Astrocyte of the cerebellum (primary cell): ENCODE measurements at places on chromosomes 11 and 22.
A peak's percentile ranks its signal among the peaks of the same experiment; 100 is the strongest.

DNA sequence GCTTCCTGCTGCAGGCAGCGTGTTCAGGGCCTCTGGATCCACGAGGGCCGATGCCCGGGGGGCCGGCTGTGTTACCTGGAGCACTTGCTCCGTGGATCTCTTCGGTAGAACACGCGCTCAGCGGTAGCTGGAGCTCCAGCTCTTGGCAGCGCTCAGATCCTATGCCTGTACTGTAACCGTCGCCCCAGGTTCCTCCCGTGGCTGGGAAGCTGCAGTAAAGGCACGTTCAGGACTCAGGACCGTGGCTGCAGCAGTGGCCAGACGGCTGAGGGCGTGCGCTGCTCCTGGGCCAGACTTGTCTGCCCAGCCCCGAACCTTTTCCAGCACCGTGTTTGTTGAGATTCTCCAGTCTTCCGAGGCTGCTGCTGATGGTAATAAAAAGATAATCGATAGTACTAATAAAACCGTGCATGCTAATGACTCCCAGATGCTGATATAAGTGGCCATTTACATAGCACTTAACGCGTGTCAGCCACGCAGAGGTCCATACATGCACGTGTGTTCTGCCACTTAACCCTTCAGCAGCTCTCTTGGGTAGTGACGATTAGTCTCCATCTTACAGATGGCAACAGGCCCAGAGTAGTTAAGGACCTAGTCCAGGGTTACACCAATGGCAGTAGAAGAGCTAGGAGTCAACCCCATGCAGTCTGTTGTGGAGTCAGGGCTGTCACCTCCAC is 1.4 kb downstream of the MOV10L1 start:
- no peak for DNase-seq

GRCh38 chr11:1546536-1547466 is 25.3 kb downstream of the DUSP8 start:
- DNase-seq = no peak

DNA sequence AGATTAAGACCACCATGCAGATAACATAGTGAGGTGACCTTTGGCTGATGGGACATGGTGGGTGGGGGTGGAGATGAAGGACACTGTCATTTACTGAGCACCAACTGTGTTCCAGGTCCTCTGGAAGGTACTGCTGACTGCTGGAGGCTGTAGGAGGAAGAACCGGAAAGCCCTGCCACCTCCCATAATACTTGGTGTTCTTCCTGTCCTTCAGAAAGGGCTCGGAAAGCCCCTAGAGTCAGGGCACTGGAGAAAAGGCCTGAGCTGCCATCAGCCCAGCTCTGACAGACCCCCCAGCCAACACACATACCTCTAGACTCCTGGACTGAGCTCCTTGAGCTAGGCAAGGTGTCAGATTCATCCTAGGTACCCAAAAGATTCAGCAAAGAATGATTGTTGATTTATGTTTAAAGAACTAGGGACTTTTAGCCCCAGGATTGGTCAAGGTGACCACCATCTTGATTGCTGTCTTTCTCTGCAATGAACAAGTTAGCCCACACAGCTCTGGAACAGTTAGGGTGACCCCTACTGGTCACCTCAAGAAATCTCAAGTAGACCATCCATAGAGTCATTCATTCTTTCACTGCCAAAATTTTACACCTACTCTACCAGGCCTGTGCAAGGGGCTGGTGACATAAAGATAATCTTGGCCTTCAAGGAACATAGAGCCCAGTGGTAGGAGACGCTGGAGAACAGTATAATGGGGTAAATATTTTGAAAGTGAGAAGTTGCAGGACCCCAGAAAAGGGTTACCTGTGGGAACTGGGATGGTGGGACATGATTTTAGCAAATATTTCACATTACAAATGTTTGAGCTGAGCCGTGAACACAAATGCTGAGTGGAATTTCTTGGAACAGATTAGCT is 39.4 kb downstream of the IRAG1 start:
- no peak for DNase-seq

DNA sequence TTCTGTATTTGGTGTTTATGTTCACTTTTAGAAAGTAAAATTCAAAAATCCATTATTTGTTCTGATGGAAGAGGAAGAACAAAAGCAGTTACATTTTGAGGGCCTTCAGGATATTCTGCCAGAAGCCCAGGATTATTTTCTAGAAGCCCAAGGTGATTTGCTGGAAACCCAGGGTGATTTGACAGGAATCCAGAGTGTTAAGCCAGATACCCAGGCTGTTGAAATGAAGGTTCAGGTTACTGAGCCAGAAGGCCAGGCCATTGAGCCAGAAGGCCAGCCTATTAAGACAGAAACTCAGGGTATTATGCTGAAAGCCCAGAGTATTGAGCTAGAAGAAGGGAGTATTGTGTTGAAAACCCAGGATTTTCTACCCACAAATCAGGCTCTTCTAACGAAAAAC is 33.1 kb downstream of the CCDC15 start:
- no peak for DNase-seq

DNA sequence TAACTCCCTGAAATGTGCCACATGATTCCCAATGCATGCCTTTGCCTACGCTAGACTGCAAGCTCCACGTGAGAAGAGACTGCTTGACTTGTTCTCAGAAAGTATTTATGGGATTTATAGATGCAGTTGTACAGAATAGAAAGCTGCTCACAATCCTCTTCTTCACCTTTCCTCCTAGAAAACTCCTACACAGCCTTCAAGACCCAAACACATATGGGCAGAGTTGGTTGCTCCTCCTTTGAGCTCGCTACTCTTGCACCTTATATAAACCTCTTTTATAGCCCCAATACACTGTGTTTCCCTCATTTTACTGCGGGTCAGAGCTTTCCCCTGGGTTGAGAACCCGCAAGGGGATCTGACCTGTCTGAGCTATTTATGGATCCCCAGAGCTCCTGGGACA is 16.4 kb downstream of the C1QTNF6 start:
- no peak for DNase-seq

DNA sequence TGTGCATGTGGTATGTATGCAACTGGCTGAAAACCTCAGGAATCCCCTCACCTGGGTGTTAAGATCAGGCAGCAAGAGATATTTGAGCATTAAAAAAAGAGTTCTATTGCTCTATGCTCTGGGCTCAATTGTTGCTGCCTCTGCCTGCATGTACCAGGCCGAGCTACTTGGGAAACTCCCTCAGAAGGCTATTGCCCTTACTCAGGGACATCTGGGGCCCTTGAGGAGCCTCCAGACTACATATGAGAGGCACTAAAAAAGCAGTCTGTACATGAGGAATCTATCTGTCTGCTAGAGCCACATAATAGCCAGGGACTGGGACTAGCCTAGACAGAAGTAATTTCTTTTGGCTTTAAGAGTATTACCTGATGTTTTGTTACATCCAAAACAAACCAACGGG is 120.1 kb downstream of the SWAP70 start:
- DNase-seq = no peak

DNA sequence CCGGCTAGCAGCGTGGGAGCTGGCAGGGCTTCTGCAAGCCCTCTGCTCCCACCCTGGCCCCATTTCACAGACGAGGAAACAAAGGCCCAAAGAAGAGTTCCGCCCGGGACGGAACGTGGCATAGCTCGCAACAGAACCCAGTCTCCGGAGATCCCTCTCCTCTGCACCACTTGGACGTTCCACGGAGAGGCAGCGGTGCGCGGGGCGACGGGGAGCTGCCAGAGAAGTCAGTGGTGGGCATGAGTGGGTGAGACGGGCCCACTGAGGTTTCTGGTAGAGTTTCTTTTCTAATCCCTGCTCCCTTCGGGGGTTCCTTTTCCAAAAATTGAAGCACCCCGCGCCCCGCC is 554 bp upstream of the NECTIN1 start:
- DNase-seq = no peak

GRCh38 chr11:130047141-130047540 is 22.6 kb upstream of the APLP2 start:
- no peak for DNase-seq

DNA sequence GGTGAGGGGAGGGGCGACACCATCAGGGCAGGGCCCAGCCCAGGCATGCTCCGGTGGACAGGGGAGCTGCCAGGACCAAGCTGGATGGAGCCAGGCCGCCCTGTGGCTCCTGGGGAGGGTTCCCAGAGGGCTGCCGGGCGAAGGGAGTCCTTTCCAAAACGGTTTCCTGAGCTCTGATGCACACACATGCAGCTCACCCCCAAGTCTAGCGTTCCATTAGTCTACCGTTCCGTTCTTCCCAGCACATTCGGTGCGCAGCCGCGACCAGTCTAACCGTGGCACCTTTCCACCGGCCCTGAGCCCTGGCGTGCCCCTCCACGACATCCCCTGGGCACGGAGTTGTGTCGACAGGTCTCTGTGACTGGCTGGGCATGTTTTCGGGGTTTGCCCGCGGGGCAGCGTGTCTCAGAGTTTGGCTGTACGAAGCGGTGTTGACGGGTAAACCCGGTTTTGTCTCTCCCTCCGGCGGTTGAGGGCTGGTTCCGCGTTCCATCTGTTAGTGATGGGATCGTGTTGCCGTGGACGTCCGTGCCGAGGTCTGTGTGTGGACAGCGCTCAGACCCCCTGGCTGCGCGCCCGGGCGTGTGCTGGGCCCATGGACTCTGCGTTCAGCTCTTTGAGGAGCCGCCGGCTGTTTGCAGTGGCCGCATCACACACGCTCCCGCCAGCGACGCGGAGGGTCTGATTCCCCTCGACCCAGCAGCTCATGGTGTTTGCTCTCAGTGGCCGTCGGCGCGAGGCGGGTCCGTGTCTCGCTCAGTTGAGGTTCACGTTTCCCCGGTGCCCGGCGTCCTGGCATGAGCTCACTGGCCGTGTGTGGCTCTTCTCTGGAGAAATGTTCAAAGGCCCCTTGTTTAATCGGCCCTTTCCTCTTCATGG is 121.2 kb downstream of the IGLL1 start:
- DNase-seq = no peak

- no peak for DNase-seq
Observed at GRCh38 chr11:128496692-128497060, 90.7 kb downstream of the ETS1 start.

- no peak for DNase-seq
Observed at GRCh38 chr11:64502634-64503033, 88.4 kb upstream of the SLC22A12 start.

DNA sequence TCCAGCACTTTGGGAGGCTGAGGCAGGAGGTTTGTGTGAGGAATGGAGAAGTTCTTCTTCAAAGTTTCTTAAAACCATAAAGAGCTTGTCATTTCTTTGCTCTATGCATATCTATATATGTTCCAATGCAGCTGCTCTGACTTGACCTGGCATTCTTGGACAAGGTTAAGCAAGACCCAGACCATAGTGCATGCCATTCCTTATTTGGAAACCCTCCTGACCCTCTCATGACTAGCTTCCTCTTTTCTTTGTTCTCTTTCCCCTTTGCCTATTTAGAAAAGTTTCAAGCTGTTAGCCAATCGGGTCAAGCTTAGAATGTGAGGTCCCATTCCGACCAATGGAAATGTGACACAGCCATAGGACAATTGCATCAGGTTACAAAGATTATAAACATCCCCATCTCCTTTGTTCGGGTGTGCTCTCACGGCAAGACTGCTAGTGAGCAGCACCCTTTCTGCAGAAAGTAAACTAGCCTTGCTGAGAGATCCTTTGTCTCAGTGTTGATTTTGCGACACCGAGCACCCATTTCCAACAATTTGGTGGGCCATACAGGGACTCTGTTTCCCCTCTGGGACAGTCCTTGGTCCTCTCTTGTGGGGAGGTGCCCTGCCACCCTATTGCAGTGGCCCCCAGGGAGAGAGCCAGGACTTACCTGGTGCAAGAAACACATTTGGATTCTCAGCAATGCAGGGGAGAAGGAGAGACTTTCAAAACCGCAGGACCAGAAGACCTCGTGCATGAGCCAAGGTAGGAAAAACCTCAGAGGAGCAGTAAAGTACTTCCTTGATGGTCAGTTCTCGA is 39.9 kb upstream of the ANO1 start:
- no peak for DNase-seq

GRCh38 chr22:28514321-28514821 is 165.3 kb downstream of the TTC28 start:
- no peak for DNase-seq

- DNase-seq = no peak
Observed at GRCh38 chr11:131980888-131981668, 610.7 kb downstream of the NTM start.

GRCh38 chr22:39974065-39974464 is 13.9 kb downstream of the TMA7B start:
- DNase-seq = no peak

GRCh38 chr22:22673628-22674027 is 29.2 kb downstream of the GGTLC2 start:
- DNase-seq = no peak

- peak; percentile 94 for DNase-seq
Observed at GRCh38 chr11:34438529-34439507, at the start of gene CAT. TSS of gene CAT (plus strand) at chr11:34438934. CDS start at chr11:34439014, 80 bp downstream.

DNA sequence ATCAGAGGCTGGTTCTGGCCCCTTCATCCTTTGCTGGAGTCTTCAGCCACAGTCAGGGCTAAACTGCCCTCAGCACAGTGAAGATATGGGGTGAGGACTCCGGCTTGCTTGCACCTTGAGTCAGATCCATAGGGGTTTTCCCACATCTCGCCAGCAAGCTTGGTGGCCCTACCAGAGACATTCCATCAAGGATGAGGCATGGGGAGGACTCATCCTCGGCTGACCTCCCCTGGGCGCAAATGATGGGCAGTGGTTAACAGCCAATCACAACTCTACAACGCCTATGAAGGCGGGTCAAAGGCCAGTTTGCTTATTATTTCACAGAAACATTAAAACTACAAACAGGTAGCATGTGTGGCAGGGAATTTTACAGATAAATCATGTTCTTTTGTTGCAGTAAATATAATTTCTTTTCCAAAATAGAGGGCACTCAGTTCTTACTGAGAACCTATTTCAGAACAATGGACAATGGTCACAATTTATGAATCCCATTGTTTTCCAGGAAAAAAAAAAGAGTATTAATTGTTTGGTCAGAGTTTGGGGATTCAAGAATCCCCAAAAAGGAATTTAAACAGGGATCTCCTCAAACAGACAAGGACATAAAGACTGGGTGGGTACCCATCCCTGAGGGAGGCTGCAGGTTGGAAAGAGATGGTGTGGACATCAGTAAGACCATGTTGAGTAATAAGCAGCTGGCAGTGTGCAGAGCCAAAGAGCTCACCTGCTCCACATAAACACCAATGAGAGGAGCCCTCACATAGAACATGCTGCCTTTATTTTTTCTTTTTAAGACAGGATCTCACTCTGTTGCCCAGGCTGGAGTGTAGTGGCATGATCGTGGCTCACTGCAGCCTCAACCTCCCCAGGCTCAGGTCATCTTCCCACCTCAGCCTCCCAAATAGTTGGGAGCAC is 14.8 kb downstream of the PLAAT3 start:
- no peak for DNase-seq

DNA sequence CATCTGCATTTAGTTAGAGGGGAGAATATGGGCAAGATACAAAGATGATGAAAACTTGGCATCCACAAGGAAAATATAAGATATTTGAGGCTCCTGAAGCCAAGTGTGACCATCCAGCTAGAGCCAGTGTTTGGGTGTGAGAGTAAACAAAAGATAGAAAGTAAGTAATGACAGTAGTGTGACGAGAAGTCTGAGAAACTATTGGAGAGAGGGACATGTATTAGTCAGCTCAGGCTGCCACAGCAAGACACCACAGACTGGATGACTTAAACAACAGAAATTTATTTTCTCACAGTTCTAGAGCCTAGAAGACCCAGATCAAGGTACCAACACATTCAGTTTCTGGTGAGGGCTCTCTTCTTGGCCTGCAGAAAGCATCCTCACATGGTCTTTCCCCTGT is 6.4 kb upstream of the CCKBR start:
- DNase-seq = no peak

- no peak for DNase-seq
Observed at GRCh38 chr22:37157516-37158285, 8.0 kb upstream of the IL2RB start.

GRCh38 chr11:24056051-24056450 is 440.8 kb upstream of the LUZP2 start:
- no peak for DNase-seq
